ENCODE measurements at places on chromosomes 7 and 10.

GRCh38 chr7:152568972-152569371 is 107.0 kb downstream of the XRCC2 start:
- no peak for DNase-seq

DNA sequence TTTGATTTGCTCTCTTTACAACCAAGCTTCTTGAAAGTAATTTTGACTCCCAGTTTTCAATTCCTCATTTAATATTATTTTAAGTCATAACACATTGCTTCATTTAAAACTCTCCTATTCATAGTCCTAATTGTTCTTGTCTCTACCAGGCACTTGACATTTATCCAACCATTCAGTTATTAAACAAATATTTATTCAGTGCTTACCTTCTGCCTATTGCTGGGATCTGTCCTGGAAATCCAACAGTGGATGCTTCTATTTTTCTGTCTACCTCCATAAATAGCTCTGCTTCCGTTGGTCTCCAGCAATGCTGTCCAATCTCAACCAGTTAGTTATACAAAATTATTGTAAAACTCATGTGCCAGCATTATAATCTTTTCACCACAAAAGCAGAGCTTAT is 615.1 kb downstream of the ZWINT start:
- DNase-seq: no peak

DNA sequence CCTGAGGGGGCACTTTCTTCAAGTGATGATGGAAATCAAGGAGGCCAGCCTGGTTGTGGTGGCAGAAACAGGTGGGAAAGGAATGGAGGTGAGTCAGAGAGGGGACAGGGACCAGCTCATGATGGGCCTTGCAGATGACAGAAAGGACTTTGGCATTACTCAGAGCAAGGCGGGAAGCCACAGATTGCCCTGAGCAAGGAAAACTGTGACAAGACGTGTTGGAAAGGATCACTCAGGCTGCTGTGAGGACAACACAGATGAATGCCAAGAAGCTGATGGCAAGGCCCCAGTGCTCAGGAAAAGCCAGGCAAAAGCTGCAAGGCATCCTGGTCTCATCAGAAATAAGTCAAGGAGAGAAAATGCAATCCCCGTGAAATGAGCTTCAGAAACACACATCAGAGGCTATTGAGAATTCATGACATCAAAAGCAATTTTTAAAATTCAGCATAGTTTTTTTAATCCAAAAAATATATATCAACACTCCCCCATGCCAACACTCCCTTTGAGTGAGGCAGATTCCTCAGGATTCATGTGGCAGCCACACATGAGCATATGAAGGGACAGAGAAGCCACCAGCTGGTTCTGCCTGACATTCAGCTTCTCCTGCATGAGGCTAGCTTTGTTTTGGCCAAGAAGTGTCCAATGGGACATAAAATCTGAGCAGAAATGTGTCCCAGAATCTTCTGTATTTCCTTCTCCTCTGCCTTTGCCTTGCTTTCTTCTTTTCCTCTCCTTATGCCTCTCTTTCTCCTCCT is 244.5 kb upstream of the MYO3A start:
- no peak for DNase-seq

GRCh38 chr10:74936577-74937265 is 110.3 kb downstream of the KAT6B start:
- no peak for DNase-seq

DNA sequence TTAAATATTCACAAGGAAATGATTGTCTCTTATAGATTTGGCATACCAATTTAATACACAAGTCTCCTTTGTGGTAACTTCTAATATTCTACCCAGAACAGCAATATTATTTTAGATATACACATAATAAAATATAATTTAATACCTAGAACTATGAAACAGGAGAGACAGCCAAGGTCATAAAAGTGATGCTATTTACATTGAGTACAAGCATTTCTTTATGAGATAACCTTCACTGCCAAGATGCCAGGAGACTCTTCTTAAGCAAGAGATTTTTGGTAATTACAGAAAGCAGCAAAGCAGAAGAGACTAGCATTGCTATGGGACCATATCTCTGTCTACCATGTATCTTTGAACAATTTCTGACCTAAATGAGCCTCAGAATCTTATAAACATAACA is 764.6 kb upstream of the GHITM start:
- no peak for DNase-seq
